Lung (tissue), 17 donors: ENCODE measurements at places on chromosomes 1 and 21. TPM values are rescaled to one million over a fixed set of nuclear protein-coding genes. Genes with fewer than 3 reads are reported as not detected.

DNA sequence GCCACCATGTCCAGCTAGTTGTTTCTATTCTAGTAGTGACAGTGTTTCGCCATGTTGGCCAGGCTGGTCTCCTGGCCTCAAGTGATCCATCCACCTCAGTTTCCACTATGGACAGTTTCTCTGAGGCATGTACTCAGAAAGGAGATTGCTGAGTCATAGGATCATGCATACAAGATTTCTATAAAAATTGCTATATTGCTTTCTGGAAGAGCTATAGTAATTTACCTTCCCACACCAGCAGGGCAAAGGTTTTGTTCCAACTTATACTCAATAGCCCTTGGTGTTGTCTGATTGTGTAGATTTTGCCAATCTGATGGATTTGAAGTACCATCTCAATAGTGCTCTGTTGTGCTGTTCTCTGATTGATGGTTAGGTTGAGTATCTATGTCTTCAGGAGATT, 15.6 kb upstream of the ATP1A1 start:
- DNase-seq: no peak

GRCh38 chr1:44553771-44554170, 120.5 kb downstream of the TMEM53 start:
- no peak for DNase-seq

DNA sequence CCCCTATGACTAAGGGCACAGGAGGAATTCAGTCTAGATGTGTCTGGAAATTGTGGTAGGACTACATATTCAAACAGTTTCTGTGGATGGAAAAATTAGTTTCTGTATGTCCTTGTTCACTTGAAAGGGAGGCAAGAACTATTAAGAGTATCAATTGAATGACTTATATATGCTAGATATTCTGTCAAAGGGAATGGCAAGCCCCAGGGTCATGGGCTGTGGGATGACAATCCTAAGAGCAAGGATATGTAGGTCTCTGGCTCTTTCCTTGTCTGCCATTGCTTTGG, 383.5 kb upstream of the B3GALT2 start:
- DNase-seq: no peak

DNA sequence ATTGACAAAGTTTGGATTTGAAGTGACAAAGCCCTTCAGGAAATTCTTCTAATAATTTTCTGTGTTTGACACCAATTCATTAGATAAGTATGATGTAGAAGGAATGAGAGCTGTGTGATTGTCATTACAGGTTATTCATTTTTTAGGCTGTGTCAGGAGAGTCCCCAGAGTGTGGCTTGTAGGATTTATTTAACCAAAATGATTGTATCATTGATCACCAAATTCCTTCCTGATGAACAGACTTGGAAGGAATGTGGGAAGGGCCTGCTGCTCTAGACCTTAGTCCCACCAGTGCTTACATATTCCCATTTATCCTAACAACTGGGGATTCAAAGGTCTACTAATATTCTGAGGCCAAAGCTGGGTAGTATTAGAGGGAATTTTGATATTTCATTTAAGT, 383.3 kb upstream of the KAZN start:
- DNase-seq: no peak

GRCh38 chr1:153389973-153390879, 647 bp downstream of the S100A8 start:
- no peak for DNase-seq

- no peak for DNase-seq
Measured at GRCh38 chr1:89657886-89658285, 25.0 kb downstream of the LRRC8C start.

GRCh38 chr1:186152620-186153239, 222.3 kb downstream of the TPR start:
- DNase-seq: no peak

DNA sequence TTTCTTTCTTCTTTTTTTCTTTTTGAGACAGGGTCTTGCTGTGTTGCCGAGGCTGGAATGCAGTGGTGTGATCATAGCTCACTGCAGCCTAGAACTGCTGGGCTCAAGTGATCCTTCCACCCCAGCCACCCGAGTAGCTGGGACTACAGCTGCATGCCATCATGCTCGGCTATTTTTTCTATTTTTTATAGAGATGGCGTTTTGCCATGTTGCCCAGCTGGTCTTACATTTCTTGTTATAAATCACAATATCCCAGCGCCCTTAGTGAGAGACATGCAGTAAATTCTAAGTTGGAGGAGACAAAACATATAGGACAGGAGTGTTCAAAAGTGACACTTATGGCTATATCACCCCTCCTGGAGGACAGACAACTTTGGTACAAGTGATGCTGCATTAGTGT, 31.3 kb upstream of the ACTN2 start:
- DNase-seq: peak; percentile 92

GRCh38 chr1:220315070-220315839, 43.0 kb upstream of the RAB3GAP2 start:
- DNase-seq: no peak

GRCh38 chr1:102191723-102192122, 195.0 kb upstream of the OLFM3 start:
- DNase-seq: peak; percentile 83

GRCh38 chr1:184843732-184844495, 89.3 kb upstream of the EDEM3 start:
- no peak for DNase-seq

- DNase-seq: peak; percentile 22
Measured at GRCh38 chr1:175673371-175674150, 69.8 kb downstream of the TNR start.

DNA sequence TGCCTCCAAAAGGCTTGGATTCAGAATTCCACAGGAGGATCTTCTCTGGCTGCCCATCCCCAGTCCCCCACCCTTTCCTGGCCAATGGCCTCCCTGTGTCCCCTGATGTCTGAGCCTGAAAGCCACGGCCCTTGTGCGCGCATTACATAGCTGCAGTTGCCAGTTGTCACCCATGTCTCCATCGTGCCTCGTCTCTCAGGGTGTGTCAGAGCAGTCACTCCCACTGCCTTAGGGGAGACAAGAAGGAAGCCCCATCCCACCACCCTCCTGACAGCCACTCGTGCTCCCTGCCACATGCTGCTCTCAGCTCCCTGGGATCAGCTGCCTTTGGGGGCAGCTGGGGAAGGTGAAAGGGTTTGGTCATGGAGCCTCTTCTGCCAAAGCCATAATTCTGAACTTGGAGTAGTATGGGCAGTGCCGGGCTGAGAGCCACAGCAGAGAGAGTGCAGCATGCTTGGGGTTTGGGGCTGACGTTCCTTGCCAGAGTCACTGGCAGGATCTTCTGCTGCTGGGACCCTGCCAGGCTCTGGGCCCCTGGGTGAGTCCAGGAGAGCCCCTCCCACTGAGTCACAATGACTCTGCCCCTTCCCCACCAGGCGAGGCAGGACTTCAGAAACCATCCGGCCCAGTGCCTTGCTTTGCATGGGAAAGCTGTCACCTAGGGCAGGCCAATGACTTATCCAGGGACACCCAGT, 285.9 kb upstream of the VAMP3 start:
- no peak for DNase-seq

- DNase-seq: no peak
Measured at GRCh38 chr1:30928171-30928570, 19.6 kb upstream of the SDC3 start.

DNA sequence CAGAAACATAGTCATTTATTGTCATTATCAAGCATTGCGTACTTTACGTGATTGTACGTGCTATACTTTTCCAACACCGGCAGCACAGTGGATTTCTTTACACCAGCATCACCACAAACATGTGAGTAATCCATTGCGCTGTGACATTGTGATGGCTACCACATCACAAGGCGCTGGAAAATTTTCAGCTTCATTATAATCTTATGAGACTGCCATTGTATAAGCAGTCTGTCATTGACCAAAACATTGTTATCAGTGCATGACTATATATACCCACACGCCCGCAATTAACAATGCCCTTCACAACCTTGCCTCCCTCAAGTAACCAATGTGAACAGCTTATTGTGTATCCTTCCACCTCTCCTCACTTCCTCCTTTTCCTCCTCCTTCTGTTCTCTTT, 137.6 kb downstream of the ZZZ3 start:
- DNase-seq: no peak

GRCh38 chr1:153617663-153618062, 1.5 kb upstream of the S100A14 start:
- DNase-seq: no peak

DNA sequence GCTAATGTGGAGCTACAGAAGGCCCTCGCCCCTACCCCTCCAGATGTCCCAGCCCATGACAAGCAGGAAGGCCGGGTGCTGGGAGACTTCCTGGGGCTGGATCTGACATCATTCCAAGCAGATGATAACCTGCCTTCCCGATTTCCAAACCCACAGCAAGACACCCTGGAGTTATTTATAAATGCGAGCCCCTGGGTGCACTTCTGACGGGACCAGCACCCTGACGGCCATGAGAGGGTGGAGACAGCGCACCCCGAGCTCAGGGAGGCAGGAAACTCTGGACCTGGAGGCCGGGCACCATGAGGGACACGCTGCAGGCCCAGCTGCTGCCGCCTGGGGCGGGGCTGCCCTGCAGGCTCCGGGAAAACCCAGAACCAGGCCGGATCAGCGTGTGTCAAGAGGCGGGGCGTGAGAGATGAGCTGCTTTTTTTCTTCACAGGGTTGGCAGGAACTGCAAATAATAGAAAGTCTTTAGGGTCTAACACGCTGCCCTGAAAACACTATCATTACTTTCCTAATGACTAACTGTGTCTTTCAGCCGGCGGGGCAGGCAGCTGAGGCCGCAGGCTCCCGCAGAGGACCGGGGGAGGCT, 2.5 kb upstream of the PCBP3 start:
- DNase-seq: no peak

DNA sequence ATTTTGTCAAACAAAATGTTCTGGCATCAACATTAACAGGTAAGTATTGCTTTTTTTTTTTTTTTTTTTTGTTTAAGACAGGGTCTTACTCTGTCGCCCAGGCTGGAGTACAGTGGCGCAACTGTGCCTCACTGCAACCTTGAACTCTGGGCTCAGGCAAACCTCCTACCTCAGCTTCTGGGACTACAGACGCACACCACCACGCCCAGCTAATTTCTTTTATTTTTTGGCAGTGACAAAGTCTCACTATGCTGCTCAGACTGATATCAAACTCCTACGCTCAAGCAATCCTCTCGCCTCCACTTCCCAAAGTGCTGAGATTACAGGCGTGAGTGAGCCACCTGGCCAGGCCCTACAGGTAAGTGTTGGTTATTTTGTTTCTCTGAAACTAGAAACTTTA, 2.4 kb downstream of the TUT4 start:
- DNase-seq: no peak

GRCh38 chr21:41832596-41833496, 46.3 kb downstream of the PRDM15 start:
- DNase-seq: no peak

DNA sequence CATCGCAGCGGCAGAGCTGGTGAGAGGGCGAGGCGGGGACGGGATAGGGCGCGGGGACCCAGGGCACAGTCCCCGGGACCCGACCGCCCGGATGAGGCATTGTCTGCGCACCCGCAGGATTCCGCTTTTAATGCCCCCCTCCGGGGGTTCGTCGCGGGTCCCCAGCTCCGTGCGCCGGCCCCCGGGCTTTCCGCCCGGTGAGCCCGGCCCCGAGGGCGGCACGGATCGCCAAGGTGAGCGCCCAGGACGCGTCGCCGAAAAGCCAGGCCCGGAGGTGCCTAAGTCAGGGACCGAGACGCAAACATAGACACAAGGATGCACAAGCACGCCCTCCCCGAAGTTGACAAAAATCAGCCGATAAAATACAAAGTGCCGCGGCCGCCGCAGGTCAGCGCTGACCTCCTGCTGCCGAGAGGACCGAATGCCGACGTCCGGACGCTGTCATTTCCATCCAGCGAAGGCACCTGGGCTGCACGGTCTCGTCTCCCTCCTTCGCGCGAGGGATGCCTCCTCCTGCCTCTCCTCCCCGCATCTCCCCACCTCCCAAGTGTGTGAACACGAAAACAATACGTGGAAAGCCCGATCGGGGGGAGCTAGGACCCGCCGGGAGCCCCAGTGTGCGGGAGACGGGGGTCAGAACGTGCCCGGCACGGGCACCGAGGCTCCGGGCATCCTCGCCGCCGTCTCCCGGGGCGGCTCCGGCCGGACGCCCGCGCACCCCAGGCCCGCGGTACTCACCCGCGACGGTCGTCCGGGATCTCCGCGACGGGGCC, 101.1 kb upstream of the SOD1 start:
- DNase-seq: peak; percentile 63

GRCh38 chr1:175864183-175864582, 120.8 kb upstream of the TNR start:
- DNase-seq: no peak

GRCh38 chr1:117612517-117613248, 6.8 kb downstream of the TENT5C start:
- no peak for DNase-seq

- no peak for DNase-seq
Measured at GRCh38 chr1:156152628-156153027, 757 bp upstream of the SEMA4A start.

DNA sequence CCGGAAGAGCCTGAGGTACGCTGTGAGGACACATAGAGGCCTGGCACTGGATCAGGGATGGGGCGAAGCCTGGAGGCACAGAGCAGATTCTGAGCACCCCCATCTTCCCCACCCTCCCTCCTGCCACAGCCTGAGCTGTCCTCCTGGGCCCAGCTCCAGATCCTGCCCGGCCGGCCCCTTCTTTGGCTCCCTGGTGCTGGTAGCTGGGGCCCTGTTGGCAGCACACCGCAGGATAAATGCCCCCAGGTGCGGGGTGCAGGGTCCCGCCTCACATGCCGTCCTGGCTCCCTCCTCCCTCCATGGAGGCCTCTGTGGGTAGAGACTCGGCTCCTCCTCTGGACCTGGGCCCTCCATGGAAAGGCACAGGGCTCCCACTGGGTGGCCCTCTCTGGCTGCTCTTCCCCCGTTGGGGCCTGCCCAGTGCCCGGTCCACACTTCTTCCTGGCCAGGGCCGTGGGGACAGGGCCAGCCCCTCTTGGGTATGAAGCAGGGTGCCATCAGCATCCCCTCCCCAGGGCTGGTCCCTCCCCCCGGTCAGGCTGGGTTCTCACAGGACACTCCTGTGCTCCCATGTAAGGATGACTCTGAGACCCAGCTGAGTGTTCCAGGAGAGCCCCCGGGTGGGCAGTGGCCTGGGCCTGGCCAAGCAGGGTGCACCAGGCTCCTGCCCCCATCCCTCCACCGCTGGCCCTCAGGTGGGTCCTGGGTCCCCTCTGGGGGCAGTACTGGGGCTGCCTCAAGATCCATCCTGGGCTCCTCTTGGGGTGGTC, 1.1 kb upstream of the OBSCN start:
- DNase-seq: no peak

- DNase-seq: no peak
Measured at GRCh38 chr1:9374748-9375341, 82.2 kb downstream of the SPSB1 start.

The GPR137B gene
- 15.2 TPM for total RNA-seq

The OR2L2 gene
- 0.09 TPM for total RNA-seq

The TMPRSS2 gene
- total RNA-seq: 94.5 TPM

The FAM151A gene
- total RNA-seq: not detected

The CRP gene
- total RNA-seq: not detected

The RIMS3 gene
- total RNA-seq: 1.7 TPM

The RAB42 gene
- 11.7 TPM for total RNA-seq

The RGS13 gene
- total RNA-seq: 1.3 TPM

The KRTAP12-4 gene
- total RNA-seq: not detected

The THEM5 gene
- total RNA-seq: not detected

The MYOC gene
- 1.8 TPM for total RNA-seq

The F13B gene
- not detected for total RNA-seq
